Dermis blood vessel endothelial cell (primary cell): ENCODE measurements at places on chromosomes 5 and 9.

DNA sequence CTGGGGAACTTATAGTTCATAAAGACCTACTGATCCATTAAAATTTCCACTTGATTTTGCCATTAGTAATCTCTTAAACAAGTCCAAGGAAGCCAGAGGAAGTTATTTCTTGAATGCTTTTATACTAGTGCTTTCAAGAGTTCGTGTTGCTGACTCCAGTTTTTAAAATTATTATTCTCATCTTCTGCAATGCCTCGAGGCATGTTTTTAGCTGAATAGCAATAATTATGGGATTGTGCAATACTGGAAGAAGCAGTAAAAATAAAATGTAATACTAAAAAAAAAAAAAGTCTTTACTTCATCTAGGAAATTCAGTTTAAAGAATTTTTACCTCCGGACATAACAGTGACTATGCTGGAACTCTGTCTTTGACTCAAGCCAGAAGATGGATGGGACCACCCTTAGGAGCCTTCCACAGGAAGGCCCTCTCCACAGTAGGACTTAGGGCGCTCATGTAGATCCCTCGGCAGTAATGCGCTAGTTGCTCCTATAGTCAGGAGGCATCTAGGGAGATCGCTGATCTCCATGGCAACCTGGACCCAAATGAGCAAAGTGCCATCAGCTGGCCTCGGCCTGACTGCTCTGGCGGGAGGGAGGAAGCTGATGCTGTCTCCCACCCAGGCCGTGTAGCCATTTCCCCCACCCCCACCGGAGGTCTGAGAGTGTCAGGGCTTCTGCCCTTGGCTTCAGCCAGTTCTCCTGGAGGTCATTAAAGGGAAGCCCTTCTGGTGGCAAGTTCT lies 56.7 kb downstream of the DAPK1 start:
- DNase-seq: no peak

GRCh38 chr5:101306391-101307137 lies 403.5 kb upstream of the ST8SIA4 start:
- DNase-seq: no peak

DNA sequence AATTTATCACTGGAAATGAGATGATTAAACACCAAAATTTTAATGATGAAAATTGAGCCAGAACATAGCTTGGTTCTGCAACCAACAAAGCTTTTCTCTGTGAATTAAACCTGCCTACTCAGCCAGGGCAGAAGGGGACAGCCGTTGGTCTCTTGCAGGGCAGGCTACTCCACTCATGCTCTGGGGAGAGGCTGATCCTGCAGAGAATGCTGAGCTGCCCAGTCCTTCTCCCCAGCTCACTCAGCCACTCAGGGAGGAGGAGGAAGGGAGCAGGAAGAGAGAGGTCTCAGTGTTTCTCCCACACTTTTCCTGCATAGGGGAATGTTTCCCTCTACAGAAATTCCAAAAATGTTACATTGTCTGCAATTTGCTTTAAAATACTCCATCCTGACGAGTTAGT lies 40.4 kb upstream of the HMHB1 start:
- DNase-seq: no peak

- no peak for DNase-seq
Measured at GRCh38 chr5:639253-639530, 27.1 kb downstream of the CEP72 start.

DNA sequence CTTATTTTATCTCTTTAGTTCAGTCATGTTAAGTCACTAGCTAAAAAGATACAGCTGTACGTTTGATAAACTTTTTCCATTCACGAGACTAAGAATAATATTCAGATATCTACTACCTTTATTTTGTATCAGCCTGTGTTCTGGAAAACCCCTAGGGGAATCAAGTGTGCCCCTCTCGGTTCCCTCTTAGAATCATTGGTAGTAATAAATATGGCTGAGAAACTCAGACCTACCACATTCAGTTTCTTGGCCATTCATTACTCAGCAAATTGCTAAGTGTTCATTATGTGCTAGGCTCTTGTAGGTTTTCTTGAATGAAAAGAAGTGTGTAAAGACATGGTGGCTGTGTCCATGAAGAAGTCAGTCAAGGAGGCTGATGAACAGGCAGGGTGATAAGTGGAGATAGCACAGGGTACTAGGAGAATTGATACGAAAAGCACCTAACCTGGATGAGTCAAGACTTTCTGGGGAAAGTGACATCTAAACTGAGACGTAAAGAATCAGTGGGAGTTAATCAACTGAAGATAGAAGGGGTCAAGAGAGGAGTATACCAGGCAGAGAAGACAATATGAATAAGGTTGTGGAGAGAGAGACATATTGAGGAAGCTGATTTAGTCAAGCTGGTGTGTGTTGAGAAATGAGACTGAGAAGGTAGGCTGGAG lies 86.2 kb downstream of the CSNK1G3 start:
- DNase-seq: no peak

DNA sequence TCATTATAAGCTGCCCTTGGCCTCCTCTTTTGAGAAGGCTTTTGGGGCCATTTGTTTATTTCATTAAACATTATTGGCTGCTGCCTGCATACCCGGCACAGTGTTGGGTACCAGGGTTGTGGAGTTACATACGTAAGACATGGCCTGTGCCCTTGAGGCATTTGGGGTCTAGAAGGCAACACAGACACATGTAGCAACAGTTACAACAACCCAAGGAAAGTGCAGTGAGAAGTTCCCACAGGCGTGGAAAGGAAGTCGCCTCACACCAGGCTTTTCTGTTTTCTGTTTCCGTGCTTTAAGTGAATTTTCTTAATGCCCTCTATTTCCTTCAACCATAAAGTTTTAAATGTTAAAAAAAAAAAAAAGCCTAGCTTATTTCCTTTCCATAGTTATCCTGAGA lies 47.4 kb downstream of the GALNT10 start:
- no peak for DNase-seq

DNA sequence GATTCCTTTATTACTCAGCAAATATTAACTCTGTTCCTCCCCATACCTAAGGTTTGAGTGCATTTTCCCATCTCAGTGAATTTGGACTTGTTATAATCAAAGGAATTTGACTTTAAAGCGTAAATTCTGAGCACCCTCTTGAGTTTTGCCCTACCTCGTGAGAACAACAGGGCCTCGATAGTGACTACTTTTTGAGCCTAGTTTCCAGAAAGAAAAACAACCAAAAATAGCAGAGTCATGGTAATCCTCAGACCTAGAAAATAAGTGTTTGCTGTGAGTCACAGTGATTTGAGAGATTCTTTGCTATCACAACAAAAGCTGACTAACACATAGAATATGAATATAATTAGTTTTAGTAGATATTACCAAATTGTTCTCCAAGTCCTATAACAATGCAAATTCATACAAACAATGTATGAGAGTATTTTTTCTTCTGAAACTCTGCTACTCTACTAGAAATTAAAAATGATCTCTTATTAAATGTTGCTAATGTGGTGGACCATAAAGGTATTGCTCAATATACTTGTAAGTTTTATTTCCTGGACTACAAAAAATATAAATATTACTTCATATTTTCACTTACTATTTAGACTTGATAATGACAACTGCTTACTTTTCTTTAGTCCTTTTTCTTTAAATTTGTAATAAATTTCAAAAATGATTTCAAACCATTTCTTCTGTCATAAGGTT lies 759.7 kb downstream of the BRINP1 start:
- peak; percentile 19 for DNase-seq

DNA sequence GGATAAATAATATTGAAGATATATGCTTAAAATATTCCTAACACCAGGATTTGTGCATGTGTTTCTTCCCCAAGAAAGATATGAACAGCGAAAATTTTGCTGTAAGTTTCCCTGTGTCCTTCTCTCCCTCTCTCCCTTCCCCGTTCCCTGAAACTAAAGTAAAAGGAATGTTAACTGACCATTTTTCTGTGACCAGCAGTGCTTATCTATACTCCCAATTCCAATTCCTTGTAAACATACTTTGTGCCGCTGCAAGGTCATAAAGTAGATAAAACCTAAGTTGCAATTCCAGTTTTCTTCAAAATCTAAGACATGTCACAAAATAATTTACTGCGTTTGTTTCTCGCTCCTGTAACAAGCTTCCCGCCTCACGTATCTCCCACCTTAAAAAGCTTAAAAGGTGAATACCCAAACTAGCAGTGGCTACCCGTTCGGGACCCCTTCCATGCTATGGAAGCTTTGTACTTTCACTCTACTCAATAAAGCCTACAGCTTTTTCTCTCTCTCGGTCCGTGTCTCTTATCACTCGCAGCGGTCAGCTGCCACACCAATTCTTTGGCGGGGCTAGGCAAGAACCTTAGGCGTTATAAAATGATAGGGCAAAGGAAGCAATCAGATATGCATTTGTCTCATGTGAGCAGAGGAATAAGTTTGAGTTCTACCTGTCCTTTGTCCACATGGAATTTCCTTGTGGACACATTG lies 1798.0 kb downstream of the EFNA5 start:
- no peak for DNase-seq

- DNase-seq: peak; percentile 74
Measured at GRCh38 chr9:13410566-13411031, 131.1 kb upstream of the MPDZ start.

DNA sequence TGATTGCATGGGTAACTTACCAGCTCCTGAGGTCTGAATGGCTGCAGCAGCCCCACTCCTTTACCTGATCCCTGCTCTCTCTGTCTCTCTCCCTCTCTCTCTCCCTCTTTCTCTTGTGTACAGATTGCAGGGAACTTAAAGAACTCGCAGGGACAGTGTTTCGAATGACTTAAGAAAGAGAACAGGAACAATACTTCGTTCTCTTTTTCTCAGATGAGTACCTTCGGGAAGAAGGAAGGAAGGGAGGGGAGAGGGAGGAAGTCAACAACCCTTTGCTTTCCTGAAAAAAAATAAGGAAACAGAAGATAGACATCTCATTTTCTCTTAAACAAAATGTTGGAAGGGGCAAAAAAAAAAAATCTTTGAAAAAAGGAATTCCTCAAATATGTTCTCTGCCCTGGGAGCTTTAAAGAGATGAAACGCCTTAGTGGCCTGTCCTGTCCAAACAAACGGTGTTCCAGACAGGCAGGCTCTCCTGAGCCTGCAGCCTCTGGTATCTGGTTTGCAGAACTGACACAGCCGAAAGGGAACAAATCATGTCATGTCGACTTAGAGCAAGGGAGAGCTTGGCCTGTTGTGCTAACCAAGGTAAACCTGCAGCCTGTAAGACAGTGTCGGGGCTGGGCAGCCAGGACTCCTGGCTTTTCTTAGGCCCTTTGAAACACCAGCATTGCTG lies at the start of gene ZNF366:
TSS of gene ZNF366 (minus strand) at position 180 of the 676 bp plus-strand sequence. CDS start 45,914 bp downstream, outside the sequence.
- DNase-seq: peak; percentile 47

DNA sequence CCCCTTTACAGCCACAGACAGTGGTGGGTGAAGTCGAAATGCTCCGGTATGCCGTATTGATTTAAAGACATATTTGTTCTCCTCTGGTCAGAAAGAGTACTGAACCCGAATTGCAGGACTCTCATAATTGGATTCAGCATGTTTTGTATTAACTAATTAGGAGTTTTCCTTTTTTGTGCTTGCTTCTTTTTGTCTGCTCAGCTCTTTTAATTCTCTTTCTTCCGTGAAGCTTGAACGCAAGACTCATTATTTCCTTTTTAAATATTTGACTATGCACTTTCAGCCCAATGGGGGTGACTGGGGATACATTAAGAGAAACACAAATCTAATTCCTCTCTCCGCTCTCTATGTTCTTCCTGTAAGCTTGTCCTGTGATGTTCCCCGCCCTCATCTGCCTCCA lies 246.6 kb upstream of the IRX2 start:
- DNase-seq: no peak

DNA sequence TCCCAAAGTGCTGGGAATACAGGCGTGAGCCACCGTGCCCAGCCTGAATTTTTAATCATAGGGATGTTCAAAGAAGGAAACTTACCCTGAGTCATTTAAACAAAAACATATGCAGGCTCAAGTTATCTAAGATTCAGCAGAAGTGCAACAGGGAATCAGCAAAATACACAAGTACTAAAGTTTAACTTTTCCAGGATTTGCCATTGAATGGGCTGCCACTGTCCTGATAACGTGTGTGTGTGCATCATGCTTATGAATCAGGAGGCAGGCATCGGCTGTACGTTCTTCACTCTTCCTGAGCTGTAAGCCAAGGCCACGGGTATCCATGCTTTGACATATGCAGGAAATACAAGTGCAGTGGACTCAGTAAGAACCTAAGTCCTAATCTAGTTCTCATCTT lies 48.8 kb upstream of the FST start:
- DNase-seq: peak; percentile 30

DNA sequence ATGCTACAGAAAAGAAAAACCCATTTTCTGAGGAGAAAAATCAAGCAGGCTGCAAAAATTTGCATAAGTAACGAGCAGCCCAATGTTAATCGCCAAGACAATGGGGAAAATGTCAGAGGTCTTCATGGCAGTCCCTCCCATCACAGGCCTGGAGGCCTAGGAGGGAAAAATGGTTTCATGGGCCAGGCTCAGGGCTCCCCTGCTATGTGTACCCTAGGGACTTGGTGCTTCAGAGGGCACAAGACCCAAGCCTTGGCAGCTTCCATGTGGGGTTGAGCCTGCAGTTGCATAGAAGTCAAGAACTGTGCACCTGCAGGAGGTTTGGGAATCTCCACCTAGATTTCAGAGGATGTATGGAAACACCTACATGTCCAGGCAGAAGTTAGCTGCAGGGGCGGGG lies 10.4 kb downstream of the CAAP1 start:
- DNase-seq: no peak

GRCh38 chr9:130768265-130768664 lies 66.8 kb upstream of the ABL1 start:
- peak; percentile 35 for DNase-seq

DNA sequence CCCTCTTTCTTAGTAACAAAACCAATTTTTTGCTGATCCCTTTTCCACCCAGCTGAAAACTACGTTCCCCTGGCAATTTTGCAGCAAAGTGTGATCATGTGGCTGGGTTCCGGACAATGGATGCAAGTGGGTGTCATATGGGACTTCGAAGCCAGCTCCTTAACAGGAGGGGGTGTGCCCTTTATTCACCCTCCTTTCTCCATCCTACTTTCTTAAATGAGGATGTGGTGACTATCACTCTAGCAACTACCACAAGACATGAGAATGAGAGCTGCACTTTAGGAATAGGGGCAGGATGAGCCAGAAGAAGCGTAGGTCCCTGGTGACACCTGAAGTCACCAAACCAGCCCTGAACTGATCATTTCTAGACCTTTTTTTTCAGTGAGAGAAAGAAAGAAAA lies 58.9 kb downstream of the IRF1 start:
- no peak for DNase-seq

DNA sequence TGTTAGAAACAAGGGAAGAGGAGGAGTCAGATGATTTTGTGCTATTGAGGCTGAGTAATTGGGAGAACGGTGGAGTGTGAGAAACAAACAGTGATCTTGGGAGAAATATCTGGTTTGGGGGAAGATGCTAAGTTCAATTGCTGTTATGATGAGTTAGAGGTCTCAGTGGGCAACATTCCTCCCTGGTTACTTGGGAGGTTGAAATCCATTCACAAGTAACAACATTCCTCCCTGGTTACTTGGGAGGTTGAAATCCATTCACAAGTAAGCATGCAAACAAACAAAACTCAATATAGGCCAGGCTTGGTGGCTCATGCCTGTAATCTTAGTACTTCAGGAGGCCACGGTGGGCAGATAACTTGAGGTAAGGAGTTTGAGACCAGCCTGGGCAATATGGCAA lies 38.7 kb downstream of the AGXT2 start:
- DNase-seq: no peak

- DNase-seq: no peak
Measured at GRCh38 chr5:158451203-158451992, 592.5 kb upstream of the CLINT1 start.
